ENCODE measurements at places on chromosomes 5 and 9.

DNA sequence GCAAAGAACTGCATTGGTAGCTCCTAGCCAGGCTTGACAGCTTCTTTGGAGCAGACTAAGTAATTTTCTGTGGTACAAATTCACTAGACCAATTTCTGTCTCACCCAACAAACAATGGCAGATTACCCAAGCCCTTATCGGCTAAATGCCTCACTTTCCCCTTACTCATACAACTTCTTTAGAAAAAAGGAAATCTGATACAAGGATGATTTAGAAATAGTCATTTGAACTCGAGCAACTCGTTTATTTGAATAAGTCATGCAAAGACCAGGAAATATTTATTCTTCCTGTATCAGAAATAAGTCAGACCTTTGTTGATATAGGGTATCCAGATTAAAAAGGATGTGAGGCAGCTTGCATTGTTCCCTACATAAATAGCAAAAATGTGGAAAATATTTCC lies 170.4 kb upstream of the CDH6 start:
- no peak for DNase-seq

- DNase-seq: no peak
These were observed 162.0 kb upstream of the S1PR3 start for GRCh38 chr9:88829276-88829675.

DNA sequence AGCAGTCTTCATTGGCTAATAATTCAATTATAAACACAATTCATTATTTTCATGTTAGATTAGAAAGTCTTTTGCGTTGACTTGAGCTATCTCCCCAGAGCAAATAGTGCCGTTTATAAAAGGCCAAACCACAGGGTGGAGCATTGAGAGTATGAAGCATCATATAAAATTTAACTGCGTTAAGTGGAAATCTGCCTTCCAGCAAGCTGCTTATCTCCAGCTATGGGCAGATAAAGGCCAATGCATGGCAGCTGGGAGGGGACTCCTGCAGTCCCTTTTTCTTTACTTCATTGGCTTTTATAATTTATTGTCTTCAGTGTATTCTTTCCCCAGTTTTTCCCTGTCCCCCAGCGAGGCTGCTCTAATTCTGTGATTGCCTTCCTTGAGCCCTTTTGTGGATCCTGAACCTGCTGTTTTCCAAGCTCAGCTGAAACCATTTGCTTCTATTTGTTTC lies 113.7 kb downstream of the TMEM232 start:
- no peak for DNase-seq

DNA sequence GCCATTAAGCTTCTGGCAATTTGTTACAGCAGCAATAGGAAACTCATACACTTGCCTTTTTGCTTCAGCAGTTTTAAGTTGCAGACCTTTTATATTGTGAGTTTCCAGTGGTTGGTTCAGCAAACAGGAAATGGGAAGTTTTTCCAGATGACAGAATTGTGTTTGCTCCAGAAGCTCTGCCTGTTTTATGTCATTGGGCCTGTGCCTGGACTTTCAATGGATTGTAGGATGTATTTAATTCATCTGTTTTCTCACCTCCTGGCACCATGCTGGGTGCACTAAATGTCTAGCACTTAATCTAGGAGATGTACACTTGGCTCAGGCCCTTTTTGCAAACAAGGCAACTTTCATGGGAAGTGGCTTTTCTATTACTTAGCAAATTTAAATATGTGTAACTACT lies 100.4 kb upstream of the CLINT1 start:
- no peak for DNase-seq

GRCh38 chr5:54774281-54775170 lies 210.9 kb downstream of the ESM1 start:
- no peak for DNase-seq

- DNase-seq: no peak
These were observed 910 bp downstream of the TDRD7 start for GRCh38 chr9:97412626-97413385.

GRCh38 chr5:177300951-177301350 lies 2.6 kb downstream of the RAB24 start:
- no peak for DNase-seq

GRCh38 chr5:10352430-10353240 lies 860 bp upstream of the MARCHF6 start:
- DNase-seq: no peak

- DNase-seq: no peak
These were observed 24.5 kb upstream of the DPYSL3 start for GRCh38 chr5:147534172-147534951.

DNA sequence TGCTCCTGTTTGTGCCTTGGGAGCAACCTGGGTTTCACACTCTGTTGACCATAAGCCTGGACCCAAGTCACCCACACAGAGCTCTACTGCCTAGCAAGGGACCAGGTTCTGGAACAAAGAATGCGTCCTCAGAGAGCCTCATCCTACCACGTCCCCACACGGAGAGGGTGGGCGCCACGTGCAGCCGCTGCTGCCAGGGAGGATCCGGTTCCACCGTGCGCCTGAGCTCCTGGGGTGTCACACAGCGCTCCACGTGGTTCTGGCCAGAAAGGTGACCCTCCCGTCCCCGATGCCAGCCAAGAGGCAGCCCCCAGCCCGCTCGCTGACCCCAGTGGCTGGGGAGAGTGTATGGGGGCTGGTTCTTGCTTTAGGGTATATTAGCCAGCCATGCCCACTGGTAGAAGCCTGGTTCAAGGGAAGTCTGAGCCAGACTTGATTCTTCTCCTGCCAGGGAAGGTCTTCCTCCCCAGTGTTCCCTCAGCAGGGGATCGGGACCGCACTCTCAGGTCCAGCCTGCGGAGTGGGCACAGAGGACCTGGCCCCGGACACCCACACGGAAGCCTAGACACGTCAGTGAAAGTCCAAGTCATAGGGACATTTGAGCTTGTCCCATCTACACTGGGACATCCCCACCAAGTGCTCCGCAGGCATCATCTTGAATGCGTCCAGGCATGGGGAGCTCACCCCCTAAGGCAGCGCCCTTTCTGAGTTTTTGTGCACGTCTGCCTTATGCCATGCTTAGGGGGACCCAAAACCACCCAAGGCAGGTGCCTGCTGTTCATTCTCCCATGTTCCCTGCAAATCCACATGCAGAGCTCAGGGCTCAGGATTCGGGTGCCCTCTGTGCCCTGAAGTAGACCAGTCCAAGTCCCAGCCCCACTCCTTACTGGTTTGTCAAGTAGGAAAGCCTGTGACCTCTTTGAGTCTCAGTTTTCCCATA lies 2.4 kb downstream of the FCN1 start:
- no peak for DNase-seq

DNA sequence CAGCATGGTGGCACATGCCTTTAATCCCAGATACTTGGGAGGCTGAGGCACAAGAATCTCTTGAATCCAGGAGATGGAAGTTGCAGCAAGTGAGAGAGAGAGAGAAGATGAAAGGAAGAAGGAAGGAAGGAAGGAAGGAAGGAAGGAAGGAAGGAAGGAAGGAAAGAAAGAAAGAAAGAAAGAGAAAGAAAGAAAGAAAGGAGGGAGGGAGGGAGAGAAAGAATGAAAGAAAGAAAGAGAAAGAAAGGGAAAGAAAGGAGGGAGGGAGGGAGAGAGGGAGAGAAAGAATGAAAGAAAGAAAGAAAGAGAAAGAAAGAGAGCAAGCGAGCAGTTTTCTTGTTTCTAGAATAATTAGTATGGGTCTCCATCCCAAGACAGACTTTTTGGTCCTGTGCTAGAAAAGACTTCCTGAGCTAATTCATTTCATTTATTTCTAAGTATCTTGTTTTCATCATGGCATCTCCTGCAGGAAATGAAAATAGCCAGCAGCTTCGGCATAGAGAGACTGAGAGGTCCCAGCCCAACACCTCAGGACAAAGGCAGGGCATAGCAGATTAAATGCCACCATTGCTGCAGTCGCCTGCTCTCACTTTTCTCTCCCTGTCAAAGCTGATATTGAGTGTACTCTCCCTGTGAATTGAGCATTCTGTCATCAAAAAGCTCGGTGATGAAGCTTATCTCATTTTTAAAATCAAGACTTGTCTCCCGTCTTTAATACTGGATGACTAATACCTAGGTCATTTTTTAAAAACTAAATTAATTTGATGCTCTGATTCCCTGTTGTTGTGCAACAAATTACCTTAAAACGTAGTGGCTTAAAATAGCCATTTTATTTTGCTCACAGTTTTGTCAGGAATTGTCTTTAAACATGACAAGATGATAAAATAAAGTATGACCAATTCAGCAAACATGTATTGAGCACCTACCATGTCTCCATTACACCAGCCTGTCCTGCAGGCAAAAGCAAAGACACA lies 91.8 kb upstream of the ADRA1B start:
- DNase-seq: no peak

GRCh38 chr5:154211641-154212390 lies 21.3 kb downstream of the GALNT10 start:
- DNase-seq: no peak

DNA sequence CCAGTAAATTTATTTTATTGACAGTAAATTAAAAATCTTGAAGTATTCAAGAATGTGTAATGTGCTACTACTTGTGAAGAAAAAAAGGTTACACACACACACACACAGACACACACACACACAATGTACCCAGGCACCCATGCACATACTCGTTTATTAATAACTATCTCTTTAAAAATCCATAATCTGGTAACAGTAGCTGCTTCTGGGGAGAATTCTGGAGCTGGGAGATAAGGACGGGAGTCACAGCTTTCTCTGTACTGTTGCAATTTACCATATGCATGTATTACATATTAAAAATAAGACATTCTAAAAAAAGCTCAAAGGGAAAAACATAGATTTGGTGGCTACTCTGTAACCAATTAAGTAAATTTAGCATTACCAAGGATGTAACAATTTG lies 7.9 kb upstream of the C1QTNF2 start:
- DNase-seq: no peak

DNA sequence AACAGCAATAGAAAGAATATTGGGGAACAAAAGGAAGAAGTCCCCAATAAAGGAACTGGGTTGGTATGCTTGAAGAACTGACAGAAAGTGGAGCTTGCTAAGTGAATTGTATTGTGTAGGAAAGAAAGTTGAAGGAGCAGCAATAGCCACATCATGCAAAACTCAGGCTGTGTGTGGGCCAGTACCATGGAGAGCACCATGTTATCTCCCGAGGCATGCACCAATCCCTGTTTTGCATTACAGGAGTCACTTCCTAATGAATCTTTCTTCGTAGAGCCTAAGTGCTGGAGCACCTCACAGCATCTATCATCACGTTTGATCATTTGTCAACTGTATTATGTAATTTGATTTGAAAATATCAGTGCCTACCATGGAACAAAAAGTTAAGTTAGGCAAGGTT lies 137.7 kb upstream of the NMUR2 start:
- DNase-seq: no peak

- no peak for DNase-seq
These were observed 61.4 kb upstream of the ANKH start for GRCh38 chr5:14932902-14933469.

GRCh38 chr5:156677963-156678362 lies 172.1 kb upstream of the PPP1R2B start:
- no peak for DNase-seq

- DNase-seq: peak; percentile 55
These were observed 2.8 kb upstream of the RACK1 start for GRCh38 chr5:181246276-181247049.

GRCh38 chr5:141615991-141616720 lies 2.6 kb downstream of the DIAPH1 start:
- DNase-seq: no peak

- DNase-seq: no peak
These were observed 37.3 kb upstream of the HRH2 start for GRCh38 chr5:175620527-175620926.

GRCh38 chr5:129362456-129362855 lies 97.6 kb upstream of the ADAMTS19 start:
- no peak for DNase-seq

- no peak for DNase-seq
These were observed 27.9 kb upstream of the MUSK start for GRCh38 chr9:110640736-110641135.

DNA sequence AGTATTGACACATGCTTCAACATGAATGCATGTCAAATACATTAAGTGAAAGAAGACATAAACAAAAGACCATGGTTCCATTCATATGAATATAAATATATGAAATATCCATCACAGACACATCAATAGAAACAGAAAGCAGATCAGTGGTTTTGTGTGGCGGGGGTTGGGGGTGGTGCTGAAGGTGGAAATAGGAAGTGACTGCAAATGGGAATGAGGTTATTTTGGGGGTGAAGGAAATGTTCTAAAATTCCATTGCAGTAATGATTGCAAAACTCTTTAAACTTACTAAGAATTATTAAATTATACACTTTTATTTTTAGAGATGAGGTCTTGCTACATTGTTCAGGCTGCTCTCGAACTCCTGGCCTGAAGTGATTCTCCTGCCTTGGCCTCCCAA lies 28.7 kb downstream of the TAF1L start:
- DNase-seq: no peak

- no peak for DNase-seq
These were observed 30.0 kb upstream of the ANKH start for GRCh38 chr5:14901462-14902051.

- no peak for DNase-seq
These were observed 73.6 kb downstream of the FBXL7 start for GRCh38 chr5:15573590-15573989.

DNA sequence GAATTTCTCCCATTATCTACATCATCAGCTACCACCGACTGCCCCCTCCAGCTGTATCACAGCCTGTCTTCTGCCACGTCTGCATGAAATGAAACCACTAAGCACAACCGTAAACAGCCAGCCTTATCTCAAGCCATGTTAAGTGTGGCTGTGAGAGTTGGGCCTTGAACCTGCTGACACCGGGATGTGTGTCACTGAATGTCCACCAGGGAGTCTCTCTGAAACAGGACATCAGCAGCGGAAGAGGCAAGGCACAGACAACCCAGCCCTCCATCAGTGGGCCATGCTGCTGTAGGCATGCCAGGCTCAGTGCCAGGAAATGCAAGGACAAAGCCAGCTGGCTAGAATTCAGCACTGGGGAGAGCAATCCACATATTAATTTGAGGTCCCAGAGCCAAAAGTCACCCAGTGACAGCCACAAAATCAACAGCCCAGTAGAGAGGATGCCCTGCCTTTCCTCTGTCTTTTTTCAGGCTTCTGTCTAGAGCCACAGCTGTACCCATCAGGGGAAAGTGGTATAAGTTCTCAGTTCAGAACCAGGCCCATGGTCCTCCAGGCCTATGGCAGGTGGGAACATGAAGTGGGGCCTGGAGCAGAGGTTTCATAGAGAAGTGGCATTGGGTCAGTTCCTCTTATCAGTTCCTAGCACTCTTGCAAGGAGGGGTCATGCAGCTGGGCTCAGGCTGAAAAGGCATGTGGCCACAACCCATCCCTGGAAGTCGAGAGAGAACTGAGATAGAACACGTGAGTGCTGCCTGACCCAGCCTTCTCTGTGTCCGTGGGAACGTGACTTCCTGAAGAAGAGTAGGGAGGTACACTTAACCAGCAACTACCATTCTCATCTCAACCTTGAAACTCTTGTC lies 199.4 kb downstream of the ESM1 start:
- DNase-seq: no peak

- DNase-seq: no peak
These were observed 88.0 kb downstream of the ANKRD55 start for GRCh38 chr5:56145106-56145505.

- peak; percentile 57 for DNase-seq
These were observed 33.5 kb upstream of the CKS2 start for GRCh38 chr9:89277454-89277853.

DNA sequence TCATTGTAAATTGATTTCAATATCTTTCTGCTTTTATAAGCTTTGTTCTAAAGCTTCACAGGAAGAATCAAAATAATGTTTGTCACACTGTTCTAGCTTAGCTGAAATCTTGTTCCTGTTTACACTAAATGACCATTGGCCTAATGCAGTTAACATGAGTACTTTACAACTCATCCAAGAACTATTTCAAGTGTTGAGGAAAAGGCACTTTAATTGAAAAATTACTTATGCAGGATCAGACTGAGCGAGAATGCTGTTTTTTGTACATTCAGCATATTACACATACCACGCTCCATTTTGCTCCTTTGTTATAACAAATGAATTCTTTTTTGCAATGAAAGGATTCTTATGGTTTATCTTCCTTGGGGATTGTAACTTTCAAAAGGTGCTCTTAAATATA lies 22.4 kb upstream of the SMIM15 start:
- no peak for DNase-seq

Measured in CD4-positive, CD25-positive, alpha-beta regulatory T cell (primary cell).